AG09319 (cell line): ENCODE measurements at places on chromosomes 2 and 18.

DNA sequence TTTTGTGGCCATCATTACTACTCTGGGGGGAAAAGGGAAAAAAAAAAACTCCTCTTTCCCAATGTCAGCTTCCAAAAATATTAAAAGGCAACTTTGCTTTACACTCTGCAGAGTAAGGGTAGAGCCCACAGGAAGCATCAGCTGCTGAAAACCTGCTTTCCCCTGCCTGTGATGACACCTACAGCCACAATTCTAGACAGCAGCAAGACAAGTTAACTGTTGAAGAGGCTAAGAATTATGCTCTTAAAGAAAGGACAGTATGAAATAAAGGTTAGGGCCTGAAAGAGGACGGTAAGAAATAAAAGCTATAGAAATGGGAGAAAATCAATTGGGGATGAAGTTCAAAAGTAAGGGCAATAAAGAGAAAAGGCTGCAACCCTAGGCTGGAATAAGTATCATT, 3.0 kb downstream of the PDE11A start:
- no peak for DNase-seq

- DNase-seq, result no peak
These were observed 58.9 kb downstream of the BMP10 start for GRCh38 chr2:68812251-68812650.

DNA sequence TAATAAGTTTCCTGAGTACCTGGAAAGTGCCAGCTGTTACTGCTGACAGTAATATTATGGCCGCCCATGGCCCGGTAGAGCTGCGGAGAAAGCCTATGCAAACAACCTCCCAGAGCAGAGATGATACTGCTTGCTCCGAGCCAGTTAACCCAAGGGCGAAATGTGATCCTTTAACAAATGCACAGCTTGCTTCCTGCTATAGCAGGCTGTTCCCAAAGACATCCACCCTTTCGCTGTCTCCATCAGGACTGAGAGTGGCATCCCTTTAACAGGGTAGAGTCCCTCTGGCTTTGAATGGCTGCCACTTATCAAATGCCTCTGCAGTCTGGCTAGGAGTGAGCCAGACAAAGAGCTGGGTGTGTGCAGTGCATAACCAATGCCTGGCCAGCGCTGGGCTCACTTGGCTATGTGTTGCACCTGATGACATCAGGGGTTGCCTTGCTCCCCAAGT, 69.7 kb upstream of the DAPL1 start:
- DNase-seq, result no peak

GRCh38 chr2:207131594-207131993, 34.2 kb downstream of the KLF7 start:
- no peak for DNase-seq

DNA sequence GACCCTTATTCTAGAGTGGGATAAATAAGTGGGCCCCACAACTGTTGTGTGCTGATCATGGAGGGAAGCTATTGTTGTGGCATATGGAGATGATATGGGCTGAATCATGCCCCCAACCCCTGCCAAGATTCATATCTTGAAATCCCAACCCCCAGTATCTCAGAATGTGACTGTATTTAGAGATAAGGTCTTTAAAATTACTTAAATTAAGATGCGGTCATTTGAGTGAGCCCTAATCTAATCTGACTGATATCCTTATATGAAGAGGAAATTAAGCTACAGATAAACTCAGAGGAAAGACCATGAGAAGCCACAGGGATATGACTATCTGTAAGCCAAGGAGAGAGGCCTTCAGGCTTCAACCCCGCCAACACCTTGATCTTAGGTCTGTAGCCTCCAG, 188.3 kb upstream of the RND3 start:
- no peak for DNase-seq

- DNase-seq, result no peak
These were observed 52.6 kb downstream of the SLC4A5 start for GRCh38 chr2:74290466-74291217.

DNA sequence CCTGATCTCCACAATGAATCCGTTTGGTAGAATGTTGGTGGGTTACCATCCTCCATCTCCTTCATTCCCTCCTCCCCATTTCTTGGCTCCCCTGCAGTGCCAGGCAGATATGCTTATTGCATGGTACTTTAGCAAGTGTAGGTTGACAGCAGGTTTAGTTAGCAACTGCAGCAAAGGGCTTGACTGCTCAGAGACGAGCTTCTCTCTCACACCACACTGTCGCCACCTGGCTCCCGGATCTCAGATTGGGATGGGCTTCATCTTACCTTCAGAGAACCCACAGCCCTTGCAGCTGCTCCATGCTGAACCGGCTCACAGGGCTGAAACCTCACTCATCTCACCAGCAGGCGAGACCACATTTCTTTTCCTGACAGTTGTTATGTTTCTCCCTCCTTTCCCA, 88.8 kb downstream of the VWA3B start:
- DNase-seq, result no peak

DNA sequence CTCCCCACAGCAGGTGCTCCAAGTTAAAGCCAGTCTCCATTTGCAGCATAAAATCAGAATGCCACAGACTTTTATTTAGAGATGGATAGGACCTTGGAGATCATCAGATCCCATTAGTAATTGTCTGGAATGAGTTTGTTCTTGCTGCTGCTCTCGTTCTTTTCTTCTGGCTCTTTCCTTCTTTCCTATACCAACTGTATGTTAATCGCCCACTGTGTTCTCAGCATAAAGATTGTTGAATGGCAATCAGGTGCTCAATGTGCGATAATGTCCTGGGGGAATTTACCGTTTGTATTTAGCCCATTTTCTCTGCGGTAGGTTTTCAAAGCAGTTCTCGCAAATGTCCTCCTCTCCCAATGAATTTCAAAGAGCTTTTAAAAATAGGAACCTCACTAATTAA, 3.3 kb downstream of the GPR39 start:
- no peak for DNase-seq
